ENCODE measurements at places on chromosomes 2 and 18.

DNA sequence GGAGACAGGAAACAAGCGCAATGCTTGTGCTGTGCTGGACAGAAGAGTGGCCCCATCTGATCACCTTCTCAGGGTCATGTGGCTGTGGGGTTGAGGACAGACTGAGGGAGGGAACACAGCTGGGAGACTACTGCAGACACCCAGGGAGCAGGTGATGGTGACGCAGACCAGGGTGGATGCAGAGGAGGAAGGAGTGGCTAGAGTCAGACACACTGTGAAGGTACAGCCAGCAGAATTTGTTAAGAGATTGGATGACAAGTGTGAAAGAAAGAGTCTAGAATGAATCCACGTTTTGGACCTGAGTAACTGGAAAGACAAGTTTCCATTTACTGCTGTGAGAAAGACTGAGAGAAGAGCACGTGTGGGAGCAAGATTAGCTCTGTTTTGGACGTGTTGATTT is 15.9 kb upstream of the POMC start:
- DNase-seq = no peak

GRCh38 chr2:152762202-152762601 is 43.8 kb downstream of the ARL6IP6 start:
- no peak for DNase-seq

DNA sequence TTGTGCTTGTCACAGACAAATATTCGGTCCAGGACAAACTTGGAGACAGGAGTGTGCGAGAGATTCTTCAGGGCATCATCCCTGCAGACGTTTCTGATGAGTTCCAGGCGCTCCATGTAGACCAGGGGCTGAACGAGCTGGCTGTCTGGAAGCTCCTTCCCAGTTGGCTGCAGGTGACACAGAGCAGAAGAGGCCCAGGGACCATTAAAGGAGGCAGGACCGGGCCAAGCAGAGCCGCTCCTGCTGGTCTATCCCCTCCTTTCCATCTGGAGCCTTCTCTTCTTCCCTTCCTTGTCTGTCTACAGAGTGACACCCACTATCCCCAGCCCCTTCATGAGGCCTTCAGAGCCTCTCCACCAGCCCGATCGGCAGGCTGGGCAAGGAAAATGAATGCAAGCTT is 19.5 kb downstream of the CHST10 start:
- DNase-seq = no peak

- DNase-seq = no peak
These were observed 16.2 kb upstream of the LRATD1 start for GRCh38 chr2:14616342-14616741.

- DNase-seq = no peak
These were observed 160.2 kb downstream of the DPP4 start for GRCh38 chr2:161913865-161914264.

DNA sequence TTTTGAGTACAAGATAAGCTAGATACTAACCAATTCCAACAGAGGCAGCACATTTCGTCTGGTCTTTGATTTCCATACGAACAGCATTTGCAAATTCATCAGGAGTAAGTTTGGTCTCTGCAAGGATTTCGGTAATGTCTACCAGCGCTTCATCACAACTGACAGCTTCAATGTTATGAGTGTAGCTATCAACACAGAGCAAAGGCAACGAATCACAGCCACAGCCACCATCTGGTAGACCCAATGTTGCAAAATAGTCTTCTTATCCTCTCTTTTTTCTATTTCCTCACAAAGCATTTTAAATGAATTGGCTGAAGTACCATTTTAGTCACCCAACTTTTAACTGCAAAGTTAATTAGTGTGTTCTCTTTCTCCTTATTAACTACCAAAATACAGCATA is 68.3 kb downstream of the REV1 start:
- DNase-seq = no peak

GRCh38 chr18:1599196-1599595 is 694.5 kb downstream of the ADCYAP1 start:
- DNase-seq = no peak

GRCh38 chr2:20213651-20214565 is 11.0 kb downstream of the SDC1 start:
- no peak for DNase-seq

DNA sequence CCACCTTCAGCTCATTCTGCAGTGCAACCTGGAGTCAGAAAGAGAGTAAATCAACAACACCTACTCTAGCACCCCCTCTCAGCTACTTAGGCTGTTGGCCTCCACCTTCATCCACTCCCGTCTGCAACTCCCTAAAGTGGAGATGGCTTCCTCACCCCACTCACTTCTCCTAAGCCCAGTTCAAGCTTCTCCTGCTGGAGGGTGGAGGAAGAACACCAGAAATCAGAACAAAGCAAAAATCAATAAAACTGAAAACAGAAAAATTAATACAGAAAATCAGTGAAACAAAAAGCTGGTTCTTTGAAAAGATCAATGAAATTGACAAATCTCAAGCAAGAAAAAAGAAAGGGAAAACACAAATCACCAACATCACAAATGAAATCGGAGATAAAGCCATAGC is 191.7 kb downstream of the ANAPC1 start:
- no peak for DNase-seq

DNA sequence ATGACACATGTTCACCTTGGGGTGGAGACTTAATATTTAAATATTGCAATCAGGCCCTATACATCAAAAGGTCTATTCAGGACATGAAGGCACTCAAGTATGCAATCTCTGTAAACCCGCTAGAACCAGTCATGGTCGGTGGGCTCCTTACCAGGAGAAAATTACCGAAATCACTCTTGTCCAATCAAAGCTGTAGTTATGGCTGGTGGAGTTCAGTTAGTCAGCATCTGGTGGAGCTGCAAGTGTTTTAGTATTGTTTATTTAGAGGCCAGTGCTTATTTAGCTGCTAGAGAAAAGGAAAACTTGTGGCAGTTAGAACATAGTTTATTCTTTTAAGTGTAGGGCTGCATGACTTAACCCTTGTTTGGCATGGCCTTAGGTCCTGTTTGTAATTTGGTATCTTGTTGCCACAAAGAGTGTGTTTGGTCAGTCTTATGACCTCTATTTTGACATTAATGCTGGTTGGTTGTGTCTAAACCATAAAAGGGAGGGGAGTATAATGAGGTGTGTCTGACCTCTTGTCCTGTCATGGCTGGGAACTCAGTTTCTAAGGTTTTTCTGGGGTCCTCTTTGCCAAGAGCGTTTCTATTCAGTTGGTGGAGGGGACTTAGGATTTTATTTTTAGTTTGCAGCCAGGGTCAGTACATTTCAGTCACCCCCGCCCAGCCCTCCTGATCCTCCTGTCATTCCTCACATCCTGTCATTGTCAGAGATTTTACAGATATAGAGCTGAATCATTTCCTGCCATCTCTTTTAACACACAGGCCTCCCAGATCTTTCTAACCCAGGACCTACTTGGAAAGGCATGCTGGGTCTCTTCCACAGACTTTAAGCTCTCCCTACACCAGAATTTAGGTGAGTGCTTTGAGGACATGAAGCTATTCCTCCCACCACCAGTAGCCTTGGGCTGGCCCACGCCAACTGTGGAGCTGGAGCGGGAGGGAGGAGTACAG is 108.1 kb downstream of the XRCC5 start:
- DNase-seq = no peak

DNA sequence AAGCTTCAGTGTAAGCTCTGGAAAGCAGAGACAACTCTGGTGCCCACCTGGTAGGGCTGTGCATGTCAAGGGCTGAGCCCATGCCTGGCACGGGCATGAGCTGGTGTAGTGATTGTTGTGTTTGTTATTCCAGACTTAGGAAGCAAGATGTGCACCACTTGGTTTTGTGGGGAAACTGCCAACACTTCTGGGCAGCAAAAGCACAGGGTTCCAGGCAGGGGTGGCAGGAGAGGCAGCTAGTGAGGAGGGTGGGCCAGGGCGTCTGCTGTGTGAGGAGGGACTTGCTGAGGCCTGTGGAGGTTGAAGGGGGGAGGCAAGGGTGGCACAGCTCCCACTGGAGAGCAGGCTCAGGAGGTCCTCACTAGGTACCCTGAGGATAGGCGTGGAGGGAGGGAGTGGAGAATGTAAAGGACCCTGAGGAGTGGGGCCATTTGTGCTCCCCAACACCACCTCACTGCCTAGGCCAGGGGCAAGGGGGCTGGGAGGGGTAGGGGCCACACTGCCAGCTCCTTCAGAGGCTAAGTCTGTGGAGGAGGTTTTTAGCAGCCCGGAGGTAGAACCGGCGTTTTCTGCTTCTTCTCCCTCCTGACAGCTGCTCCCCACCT is 104.0 kb upstream of the POU3F3 start:
- no peak for DNase-seq

DNA sequence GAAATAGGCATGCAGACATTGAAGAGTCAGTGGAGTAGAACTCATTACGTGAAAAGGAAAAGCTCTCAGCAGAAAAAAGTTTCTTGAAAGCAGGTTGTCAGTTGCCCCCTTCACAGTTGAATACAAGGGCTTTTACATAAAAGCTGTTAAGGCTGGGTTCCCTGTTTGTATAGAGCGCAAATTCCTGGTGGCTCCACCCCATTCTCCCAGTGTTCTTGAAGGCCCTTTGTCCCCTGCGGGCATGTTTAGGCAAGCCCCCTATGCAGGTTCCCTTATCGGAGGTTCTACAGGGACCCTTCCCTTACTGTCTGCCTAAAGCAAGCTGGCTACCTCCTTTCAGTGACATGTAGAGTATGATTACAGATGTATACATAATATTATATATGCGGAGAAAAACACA is 497.2 kb upstream of the SYT4 start:
- DNase-seq = no peak

- DNase-seq = no peak
These were observed 170.4 kb downstream of the SMAD7 start for GRCh38 chr18:48780201-48780912.

DNA sequence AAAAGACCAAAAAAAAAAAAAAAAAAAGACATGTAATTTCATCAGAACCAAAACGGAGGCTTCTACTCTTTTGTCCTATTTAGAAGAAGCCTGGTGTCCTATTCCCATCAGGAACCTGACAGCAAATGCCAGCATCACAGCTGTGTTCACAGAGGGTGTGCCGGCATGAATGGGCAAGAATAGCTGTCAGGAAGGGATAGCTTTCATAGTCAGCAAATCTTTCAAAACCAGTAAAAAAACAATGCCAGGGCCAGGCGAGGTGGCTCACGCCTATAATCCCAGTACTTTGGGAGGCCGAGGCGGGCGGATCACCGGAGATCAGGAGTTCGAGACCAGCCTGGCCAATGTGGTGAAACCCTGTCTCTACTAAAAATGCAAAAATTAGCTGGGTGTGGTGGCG is 231.8 kb upstream of the PXDN start:
- no peak for DNase-seq

- DNase-seq = no peak
These were observed 90.0 kb upstream of the PPP1CB start for GRCh38 chr2:28661589-28662001.

Measured in activated naive CD4-positive, alpha-beta T cell (primary cell).